ENCODE measurements at places on chromosomes 1 and 21.

DNA sequence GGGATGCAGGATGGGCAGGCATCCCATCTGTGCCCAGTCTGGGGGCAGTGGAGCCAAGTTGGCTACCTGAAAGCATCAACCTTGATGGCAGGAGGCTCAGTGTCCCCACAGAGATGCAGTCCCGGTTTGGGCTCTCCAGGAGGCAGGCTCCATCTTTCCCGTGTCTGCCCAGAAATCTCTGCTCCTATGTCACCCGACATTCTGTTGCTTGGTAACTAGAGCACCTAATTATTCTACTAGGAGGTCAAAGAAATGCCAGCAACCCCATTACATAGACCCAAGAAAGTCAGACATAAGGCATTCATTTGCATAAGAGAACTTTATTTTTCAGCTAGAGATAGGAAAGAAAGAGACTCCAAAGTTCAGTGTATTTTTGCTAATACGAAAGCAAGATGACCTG lies 100.3 kb upstream of the BACE2 start:
- DNase-seq: no peak

GRCh38 chr1:230578616-230579015 lies 63.7 kb upstream of the COG2 start:
- DNase-seq: no peak

- no peak for DNase-seq
Measured at GRCh38 chr21:28110716-28111115, 882.0 kb downstream of the LTN1 start.

DNA sequence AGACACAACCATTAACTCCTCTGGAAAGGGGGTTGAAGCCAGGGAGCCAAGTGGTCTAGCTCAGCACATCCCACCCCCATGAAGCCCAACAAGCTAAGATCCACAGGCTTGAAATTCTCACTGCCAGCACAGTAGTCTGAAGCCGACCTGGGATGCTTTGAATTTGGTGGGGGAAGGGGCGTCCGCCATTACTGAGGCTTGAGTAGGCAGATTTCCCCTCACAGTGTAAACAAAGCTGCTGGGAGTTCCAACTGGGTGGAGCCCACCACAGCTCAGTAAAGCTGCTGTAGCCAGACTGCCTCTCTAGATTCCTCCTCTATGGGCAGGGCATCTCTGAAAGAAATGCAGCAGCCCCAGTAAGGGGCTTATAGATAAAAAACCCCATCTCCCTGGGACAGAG lies 193.5 kb downstream of the GPATCH2 start:
- DNase-seq: no peak

DNA sequence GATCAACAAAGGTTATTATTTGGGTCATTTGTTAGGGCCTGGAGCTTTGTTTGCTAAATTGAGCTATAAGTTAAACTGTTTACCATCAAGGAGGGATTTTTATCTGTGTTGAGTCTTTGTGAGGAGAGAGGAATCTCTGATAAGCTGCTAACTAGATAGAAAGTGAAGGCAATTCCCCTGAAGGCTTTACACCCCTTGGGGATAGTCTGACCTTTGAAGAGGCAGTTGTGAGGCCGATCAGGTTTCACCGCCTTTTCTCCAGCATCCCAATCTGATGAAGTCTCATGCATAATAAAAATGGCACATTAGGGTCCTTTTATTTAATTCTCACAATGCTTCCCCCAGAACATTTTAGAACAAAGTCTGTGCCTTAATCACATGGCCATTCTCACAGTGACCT lies 21.8 kb downstream of the C1orf21 start:
- no peak for DNase-seq

- no peak for DNase-seq
Measured at GRCh38 chr1:184424157-184424556, 37.3 kb downstream of the C1orf21 start.

All from stimulated activated CD4-positive, alpha-beta T cell treated with anti-CD3 and anti-CD28 coated beads, Interleukin-1b, Interleukin-23, amount 100 ng/mL, for 24 hours (primary cell).